ENCODE measurements at places on chromosomes 3 and 15.

DNA sequence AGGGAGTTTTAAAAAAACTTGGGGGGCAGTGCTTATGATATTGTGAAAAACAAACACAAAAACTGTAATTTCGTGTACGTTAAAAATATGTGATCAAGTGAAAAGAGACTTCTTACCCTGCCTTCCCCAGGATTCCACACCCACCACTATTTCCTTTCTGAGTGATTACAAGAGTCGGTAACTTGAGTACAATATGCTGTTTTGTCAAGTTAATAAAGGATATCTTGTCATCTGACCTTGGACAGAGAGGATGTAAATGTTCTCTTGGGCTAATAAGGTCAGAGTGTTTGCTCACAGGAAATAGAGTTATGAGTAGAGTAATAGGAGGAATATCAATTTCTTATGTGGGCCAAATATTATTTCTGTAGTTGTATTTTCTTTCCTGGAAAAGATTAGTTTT lies 68.1 kb downstream of the NOX5 start:
- DNase-seq = no peak

DNA sequence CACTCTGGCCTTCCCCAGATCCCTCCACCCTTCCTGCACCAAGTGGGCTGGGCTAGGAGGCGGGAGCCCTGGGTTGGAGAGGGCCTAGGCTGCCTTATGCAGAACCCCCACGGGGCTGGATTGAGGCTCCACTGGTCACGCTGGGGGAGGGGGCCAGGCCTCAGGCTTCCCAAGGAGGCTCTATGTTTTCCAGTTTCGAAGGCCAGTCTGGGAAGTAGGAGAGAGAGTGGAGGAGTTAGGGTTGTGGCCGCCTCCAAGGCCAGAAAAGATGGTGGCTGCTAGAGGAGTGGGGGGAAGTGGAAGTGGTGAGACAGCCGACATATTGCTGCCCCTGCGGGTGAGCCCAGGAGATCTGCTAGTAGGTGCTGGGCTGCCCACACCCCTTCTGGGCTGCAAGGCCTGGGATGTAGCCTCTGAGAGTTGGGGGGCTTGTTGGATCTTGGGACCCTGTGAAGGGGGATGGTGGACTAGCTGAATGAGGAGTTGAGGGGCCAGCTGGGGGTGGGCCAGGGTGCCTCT lies 1.2 kb downstream of the GNAI2 start:
- no peak for DNase-seq

GRCh38 chr3:136644212-136644611 lies 108.0 kb downstream of the STAG1 start:
- DNase-seq = no peak

DNA sequence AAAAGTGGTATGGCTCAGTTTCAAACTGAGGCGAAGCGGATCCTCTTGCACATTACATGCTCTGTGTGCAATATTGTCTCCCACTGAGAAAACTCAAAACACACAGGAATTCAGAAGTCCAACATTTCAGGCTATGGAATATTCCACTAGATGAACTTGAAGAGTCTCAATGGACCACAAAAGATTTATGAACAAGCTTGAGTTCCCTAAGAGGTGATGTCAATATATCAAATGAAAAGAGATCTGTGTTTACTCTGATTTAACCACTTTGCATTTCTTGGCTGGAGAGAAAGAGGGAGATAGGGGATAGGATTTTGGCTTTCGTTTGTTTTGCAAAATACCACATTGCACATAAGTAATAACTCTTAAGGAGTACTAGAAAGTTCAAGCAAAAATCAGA lies 20.3 kb downstream of the PDZRN3 start:
- no peak for DNase-seq

GRCh38 chr15:63820210-63820609 lies 13.5 kb downstream of the HERC1 start:
- DNase-seq = no peak

DNA sequence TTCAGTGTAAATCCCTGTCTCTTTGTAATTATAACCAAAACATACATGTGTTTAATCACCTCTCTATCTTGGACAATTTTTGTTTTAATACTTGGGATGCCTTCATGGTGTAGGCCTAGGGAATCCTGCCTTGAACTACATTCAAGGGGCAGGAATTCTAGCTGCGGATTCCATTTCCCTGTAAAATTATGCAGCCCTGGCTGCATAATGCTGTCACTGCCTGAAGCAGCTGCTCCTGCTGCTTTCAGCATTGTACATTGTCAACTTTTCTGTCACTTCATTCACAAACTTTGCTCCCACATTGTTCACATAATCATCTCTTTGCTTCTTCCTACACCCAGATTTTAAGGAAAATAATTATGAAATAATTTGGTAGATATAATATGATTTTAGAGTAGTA lies 638.7 kb downstream of the RBMS3 start:
- DNase-seq = no peak

GRCh38 chr15:59074607-59075006 lies 30.3 kb upstream of the CCNB2 start:
- DNase-seq = no peak

- no peak for DNase-seq
Observed at GRCh38 chr3:48219543-48219942, 3.8 kb upstream of the CAMP start.

DNA sequence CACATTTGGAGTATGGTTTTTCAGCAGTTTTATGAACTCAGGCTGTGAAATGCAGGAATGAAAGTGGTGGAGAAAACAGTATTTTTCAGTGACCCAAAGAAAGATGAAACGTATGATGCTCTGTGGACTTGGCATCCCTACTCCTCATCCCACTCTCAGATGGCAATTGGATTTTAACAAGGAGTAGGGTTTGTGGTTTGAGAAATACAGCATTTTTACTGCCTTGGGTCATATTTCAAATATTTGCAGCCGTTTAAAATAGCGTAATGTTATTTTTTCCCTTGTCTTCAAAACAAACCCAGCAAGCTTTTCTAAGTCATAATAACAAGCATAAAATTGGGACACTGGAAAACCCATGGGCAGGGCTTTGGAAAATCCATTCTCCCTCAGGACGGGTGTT lies 117.2 kb upstream of the LRIG1 start:
- DNase-seq = no peak

All from stimulated activated CD4-positive, alpha-beta T cell treated with anti-CD3 and anti-CD28 coated beads, Interleukin-2, amount 100 ng/mL, for 48 hours (primary cell).